Stimulated activated CD4-positive, alpha-beta T cell treated with anti-CD3 and anti-CD28 coated beads, Interleukin-1b, Interleukin-23, amount 100 ng/mL, for 1 hour (primary cell): ENCODE measurements at places on chromosomes 11 and 22.

DNA sequence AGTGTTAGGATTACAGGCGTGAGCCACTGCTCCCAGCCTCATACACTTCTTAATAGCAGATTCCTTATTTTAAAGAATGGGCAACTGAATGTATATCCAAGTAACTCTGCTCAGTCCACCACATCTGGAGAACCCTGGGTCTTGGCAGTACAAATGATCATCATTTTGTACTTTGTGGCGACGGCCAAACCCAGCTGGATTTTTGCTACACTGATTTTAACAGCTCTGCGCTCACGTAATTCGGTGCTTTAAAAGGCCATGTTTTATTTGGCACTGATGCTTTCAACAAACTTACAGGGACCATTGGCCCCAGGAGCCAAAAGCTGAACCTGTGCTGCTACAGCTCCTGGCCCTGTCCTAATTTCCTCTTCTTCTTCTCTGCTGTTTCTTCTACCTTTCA lies 60.8 kb upstream of the PDE3B start:
- no peak for DNase-seq

- DNase-seq = no peak
Measured at GRCh38 chr11:130842001-130842400, 74.3 kb downstream of the SNX19 start.

- peak; percentile 50 for DNase-seq
Measured at GRCh38 chr22:41857155-41857859, 24.4 kb downstream of the SREBF2 start.

DNA sequence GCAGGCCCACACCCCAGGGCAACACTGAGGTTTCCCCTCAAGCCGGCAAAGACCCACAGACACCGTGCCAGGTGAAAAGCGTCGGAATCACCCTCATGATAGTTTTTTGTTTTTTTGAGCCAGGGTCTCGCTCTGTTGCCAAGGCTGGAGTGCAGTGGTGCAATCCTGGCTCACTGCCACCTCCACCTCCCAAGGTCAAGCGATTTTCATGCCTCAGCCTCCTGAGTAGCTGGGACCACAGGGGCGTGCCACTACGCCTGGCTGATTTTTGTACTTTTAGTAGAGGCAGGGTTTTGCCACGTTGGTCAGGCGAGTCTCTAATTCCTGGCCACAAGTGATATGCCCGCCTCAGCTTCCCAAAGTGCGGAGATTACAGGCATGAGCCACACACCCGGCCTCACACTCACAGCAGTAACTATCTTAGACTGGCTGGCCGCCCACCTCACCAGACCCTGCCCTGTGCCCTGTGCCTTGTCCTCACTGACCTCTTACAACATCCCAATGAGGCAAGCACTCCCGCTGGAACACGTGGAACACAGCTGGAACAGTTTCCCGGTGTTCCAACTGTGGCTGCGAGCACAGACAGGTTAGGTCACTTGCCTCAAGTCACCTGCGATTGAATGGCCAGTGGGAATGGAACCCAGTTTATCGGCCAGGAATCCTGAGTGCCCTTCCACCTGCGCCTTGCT lies 21.1 kb downstream of the LRRC10B start:
- DNase-seq = no peak

GRCh38 chr11:94907226-94907625 lies 66.1 kb downstream of the CWC15 start:
- no peak for DNase-seq

DNA sequence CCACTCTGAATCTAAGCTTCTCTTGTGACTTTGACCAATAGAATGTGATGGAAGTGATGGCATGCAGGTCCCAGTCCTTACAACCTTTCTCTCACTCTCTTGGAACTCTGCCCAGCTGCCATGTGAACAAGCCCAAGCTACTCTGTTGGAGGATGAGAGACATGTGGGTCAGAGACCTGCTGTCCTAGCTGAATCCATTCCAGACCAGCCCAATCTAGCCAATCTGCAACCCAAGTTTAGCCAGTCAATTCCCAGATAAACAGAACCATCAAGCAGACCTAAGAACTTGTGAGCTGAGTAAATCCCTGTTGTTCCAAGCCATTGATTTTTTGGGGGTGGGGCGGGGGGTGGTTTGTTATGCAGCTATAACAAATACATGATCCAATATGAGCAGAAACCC lies 69.2 kb upstream of the GRK3 start:
- no peak for DNase-seq

GRCh38 chr11:41879214-41879613 lies 419.8 kb upstream of the LRRC4C start:
- DNase-seq = no peak

GRCh38 chr11:68710409-68710808 lies 26.1 kb downstream of the GAL start:
- DNase-seq = no peak

GRCh38 chr22:19149991-19150390 lies at the start of gene GSC2:
GSC2 (minus strand) TSS chr22:19150292; CDS start chr22:19150283, 9 bp downstream.
- DNase-seq = no peak

DNA sequence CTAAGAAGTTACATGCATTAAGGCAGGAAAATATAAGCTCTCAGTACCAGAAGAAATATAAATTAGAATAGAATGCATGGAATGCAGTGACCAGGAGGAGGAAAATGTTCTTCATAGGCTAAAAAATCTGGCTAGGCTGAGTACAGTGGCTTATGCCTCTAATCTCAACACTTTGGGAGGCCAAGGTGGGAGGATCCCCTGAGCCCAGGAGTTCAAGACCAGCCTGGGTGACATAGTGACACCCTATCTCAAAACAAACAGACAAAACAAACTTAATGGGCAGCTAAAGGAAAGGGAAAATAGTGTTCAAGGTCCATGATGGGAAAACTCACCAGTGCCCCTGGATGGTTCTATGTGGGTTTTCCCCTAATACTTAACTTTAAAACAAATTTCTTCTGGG lies 78.3 kb upstream of the RASSF10 start:
- DNase-seq = no peak

DNA sequence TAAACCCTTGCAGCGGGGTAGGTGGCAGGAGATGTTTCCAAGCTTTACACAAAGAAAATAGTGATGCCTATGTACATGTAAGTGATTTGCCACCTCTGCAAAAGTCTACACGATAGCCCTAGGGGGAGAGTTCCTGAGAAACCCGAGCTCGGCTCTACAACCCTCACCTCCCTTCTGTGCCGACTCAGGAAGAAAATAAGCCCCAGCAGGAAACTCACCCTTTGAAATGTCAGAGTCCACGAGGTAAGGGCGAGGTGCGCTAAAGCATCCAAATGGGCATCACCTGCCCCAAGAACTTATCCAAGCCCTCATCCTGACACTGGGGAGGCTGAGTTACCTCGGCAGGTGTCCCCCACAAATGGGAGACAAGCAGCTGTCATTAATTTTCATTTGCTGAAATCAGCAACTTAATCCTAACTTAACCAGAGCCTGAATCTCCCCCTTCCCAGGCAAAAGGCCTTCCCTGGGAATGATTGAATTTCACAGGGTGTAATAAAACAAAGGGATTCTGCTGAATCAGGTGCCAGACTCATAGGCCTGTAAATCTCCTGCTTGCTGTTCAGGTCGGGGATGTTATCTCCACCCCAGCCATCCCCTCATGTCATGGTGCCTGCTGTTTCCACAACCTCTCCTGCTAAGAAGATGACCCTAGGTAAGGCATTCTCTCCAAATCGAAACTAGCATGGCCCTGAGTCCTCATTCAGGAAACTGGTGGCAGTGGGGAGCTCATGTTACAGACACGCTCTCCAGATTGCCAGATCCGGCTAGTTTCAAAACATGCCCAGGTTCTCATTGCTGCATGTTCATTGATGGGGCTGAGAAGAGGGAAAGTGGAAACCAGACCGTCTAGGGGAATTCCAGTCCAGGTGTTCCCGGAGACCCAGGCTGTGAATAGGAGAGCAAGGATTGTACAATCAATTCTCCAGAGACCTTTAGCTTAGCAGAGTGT lies 105.3 kb upstream of the KIRREL3 start:
- no peak for DNase-seq

DNA sequence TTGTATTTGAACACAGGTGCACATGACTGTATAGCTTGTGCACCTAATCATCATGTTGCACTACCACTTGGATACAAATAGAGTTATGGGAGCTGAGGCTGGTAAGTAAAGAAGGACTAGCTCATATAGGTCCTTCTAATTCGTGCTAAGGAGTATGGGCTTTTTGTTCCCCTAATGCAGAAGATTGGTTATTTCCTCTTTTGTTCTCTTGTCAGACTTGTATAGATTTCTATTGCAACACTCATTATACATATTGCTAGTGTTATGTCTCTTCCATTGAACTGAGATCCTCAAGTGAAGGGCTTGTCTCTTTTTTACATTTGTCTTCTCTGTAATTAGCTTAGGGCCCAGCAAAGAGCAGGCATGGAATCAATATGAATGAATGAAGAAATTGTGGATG lies 54.1 kb upstream of the ARHGAP20 start:
- DNase-seq = no peak

DNA sequence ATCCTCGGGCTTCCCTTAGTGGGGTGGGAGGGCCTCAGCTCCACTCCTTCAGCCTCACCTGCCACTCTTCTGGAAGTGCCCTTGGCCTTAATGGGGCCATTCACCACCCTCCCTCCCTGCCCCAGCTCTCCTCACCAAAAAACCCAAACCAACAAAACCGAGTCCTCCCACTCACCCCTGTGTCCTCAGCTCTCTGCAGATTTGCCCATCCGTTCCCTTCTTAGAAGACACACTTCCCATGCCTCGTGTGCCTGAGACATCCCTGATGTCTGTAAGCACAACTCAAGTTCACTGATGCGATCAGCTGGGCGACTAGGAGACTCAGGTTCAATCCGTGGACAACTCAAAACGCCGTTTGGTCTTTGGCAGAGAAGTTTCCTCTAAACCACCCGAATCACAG lies 839.2 kb downstream of the TBC1D22A start:
- no peak for DNase-seq

DNA sequence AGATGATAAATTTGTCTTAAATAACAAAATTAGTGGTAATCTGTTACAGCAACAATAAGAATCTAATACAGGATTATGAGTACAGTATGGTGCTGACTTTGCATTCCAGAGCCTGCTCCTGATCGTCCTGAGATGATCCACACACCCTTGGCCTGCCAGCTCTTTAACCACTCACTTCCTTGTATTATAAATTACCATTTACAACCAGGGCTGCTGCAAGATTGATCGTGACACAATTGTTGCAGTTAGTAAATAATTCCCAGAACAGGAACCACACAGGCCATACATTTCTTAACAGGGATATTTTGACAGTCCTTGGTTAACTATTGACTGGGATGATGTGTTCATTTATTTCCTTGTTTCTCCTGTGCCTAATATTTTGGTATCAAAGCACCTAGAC lies 3.8 kb upstream of the CBLIF start:
- no peak for DNase-seq

DNA sequence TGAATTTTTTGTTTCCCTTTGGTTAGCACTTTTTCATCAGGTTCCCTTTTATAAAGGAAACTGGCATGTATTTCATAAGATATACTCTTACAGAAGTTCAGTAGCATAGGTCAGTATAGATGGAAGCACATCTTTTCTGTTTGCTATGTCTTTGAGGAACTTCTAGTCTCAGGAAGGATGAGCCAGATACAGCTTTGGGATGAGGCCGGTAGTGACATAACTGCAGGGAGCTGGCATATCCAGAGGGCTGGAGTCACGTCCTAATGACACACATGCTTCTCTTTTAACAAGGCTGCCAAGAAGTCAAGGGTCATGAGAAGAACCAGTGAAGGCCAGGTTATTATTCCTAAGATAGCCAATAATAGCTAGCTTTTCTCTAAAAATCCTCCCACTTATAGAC lies 33.3 kb upstream of the ADSL start:
- DNase-seq = no peak

DNA sequence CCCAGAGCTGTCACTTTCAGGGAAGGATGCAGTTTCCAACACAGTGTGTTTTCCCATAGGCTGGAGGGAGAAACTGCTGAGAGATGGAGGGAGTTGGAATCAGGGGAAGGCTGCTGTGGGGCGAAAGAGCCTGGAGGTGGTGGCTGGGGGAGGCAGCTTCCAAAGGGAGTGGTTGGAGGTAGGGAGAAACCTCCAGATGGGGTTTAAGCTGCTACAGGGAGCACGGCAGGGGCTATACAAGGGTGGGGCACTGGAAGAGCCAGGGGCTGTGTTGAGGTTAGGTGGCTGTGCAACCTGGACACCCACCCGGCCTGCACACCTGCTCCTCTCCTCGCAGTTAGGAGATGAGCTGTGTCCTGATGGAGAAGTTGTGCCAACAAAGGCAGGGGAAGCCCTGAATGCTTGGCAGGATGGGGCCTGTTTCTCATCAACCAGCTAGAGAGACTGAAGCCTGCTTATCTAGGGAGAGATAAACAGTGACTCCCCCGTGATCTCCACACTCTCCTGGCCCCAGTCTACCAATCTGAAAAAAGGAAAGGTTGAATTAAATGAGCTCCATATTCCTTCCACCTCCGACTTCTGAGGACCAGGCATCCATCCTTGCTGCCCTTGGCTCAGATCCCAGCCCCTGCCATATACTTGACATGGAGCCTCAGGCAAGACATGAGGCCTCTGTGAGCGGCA lies 3.6 kb upstream of the SLCO2B1 start:
- no peak for DNase-seq

GRCh38 chr11:83007909-83008580 lies 63.7 kb downstream of the RAB30 start:
- no peak for DNase-seq

GRCh38 chr22:35981900-35982299 lies 46.7 kb downstream of the RBFOX2 start:
- DNase-seq = no peak

DNA sequence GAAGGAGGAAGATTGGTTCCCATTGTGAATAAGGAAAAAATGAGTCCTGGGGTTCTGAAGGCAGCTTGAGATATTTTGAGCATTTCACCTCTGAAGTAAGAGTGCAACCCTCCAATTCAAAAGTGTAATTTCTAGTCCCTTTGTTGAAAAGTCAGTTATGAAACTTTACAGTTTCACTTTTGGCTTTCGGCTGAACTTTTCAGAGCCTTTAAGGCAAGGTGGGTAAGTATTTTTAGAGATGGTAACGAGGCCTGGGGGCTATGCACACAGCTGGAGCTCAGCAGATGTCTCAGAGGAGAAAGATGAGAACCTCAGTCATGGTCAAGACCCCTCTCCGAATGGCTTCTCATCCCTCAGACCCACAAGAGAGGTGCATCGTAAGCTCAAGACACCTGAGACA lies 267.6 kb downstream of the KIRREL3 start:
- no peak for DNase-seq

DNA sequence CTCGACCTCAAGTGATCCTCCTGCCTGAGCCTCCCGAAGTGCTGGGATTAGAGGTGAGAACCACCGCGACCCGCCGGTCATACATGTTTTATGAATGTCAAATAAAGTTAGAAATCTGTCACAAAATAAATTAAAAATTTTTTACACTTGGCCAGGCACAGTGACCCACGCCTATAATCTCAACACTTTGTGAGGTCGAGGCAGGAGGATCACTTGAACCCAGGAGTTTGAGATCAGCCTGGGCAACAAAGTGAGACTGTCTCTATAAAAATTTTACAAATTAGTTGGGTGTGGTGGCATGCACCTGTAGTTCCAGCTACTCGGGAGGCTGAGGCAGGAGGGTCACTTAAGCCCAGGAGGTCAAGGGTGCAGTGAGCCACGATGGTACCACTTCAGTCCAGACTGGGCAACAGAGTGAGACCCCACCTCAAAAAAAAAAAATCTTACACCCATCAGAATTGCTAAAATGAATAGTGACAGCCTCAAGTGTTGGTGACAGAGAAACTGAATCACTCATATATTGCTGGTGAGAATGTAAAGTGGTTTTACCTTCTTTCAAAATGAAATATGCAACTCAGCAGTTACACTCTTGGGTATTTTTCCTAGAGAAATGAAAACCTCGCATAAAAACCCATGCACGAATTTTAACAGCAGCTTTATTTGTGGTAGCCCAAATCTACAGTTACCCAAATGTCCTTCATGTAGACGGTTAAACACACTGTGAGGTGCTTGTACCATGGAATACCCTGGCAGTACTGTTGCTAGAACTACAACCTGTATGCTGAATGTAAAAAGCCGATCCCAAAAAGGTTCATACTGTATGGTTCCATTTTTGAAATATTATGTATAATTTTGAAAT lies 55.4 kb downstream of the MED15 start:
- DNase-seq = no peak
